ENCODE measurements at places on chromosomes 16 and 17.

- DNase-seq = no peak
Observed at GRCh38 chr16:47753659-47754058, 292.5 kb downstream of the PHKB start.

DNA sequence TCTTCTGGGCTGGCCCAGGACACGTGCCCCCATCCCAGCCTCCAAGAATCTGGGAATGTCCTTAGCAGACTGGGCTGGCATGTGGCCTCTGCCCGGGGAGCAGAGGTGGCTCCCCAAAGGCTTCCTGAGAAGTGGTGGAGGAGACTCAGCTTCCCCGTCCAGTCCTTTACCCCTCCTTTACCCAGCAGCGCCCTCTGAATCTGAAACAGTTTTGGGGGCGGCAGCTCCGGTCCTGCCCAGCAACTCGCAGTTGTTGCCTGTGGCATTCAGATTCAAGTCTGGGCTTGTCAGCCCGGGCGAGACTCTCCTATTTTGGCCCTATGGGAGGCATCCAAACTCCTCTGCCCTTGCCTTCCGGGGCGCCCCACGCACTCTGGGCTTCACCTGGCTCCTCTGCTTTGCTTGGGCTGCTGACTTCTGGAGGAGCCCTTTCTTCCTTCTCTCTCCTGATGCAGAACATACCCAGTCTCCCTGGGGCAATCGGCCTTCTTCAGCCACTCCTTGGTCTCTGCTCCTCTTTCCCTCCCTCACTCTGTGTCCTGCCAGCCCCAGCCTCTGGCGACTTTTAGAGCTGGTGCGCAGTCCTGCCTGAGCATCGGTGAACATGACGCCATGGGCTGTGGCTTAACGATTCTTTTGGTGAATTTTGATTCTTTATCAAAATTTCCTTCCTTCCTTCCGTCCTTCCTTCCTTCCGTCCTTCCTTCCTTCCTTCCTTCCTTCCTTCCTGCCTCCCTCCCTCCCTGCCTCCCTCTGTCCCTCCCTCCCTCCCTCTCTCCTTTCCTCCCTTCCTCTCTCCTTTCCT is 55.2 kb downstream of the CMIP start:
- DNase-seq = no peak

DNA sequence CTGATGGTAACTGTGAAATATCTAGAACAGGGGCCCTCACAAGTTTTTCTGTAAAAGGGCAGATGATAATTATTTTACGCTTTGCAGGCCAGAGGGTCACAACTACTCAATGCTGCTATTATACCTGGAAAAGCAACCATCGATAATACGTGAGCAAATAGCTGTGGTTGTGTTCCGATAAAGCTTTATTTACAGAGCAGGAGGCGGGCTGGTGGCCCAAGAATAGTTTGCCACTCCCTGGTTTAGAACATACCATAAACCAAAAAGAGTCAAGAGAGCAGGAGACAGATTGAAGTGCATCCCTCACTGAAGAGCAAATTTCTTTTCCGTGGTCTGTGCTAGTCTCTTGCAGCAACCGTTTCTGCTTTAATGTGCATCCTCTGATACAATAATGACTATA is 77.9 kb upstream of the DYNLRB2 start:
- no peak for DNase-seq

DNA sequence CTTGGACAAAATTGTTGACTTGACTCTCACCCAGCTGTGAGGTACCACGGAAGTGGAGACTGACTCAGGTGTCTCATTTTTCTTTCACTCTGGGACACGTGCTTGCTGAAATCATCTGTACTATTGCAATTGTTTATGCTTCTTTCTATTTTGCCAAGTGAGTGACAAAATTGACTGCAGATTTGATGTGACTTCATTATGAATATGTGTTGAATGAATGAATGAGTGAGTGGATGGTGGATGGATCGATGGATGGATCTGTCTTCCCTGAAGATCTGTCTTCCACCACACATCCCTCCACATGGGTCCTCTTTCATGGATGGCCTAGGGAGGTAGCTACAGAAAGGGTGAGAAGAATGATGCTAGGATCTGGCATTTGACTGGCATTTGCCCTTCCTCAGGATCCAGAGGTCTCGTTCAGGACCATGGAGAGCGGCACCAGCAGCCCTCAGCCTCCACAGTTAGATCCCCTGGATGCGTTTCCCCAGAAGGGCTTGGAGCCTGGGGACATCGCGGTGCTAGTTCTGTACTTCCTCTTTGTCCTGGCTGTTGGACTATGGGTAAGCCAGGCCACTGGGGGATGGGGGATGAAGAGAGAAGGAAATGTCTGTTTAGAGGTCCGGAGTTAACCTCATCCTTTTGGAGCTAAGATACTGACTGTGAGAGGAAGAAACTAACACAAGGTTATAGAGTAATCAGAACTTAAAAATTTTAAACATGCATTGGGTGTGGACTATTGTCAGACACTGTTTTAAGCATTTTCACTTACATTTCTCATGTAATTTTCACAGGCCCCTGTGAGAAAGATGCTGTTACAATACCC is 12.7 kb downstream of the SLC5A11 start:
- no peak for DNase-seq

DNA sequence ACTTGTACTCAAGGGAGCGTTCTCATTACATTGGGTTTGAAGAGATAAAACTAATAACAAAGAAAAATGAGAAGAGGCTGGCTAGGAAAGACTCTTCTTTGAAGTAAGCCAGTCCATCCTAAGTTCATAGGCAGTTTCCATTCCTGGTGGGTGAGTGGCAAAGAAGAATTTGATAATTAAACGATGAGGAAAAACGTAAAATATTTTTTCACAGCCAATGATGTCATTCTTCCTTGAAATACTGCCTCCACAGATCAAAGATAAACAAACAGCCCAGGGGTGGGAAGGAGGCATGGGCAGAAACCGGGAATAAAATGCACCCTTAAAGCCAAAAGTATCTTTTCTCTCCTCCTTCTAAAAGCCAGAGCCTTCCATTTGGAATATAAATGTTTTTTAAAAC is 346.6 kb downstream of the PMP22 start:
- no peak for DNase-seq

DNA sequence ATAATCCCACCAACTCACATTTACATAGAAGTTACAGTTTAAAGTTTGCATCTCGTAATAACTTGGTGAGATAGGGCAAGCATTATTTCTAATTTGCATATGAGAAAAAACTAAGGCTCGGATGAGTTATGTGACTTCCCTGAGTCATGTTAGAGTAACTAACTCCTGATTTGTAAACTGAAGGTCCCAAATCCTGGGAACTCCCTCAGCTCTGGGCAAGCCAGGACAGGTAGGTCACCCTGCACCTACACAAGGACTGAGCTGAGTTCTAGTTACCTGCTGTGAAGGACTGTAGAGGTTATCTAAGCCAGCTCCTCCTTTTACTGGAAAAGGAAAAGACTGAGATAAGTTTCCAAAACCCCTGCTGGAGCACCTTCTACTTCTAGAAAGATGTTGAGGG is 92.1 kb upstream of the HLF start:
- no peak for DNase-seq

- DNase-seq = no peak
Observed at GRCh38 chr17:67241719-67242341, 3.2 kb downstream of the HELZ start.
